ENCODE measurements at places on chromosomes 13 and 19. TPM values are rescaled to one million over a fixed set of nuclear protein-coding genes. Genes with fewer than 3 reads are reported as not detected.

GRCh38 chr19:52518646-52519045, 8.8 kb upstream of the ZNF808 start:
- H3K27me3 ChIP-seq: no peaks in the 10 kb centered on the region
- no peak overlapping the region for H3K27ac ChIP-seq
- H3K4me1 ChIP-seq: no peaks in the 10 kb centered on the region
- H3K4me3 ChIP-seq: no peak overlapping the region
- no peaks in the 10 kb centered on the region for H3K36me3 ChIP-seq

GRCh38 chr19:41646589-41647204, 19.8 kb upstream of the CEACAM4 start:
- no peak overlapping the region for H3K27ac ChIP-seq
- no peaks in the 10 kb centered on the region for H3K36me3 ChIP-seq
- H3K27me3 ChIP-seq: peaks cover 2% of the 10 kb centered on the region
- H3K4me1 ChIP-seq: no peaks in the 10 kb centered on the region
- no peak for DNase-seq
- H3K4me3 ChIP-seq: no peak overlapping the region

DNA sequence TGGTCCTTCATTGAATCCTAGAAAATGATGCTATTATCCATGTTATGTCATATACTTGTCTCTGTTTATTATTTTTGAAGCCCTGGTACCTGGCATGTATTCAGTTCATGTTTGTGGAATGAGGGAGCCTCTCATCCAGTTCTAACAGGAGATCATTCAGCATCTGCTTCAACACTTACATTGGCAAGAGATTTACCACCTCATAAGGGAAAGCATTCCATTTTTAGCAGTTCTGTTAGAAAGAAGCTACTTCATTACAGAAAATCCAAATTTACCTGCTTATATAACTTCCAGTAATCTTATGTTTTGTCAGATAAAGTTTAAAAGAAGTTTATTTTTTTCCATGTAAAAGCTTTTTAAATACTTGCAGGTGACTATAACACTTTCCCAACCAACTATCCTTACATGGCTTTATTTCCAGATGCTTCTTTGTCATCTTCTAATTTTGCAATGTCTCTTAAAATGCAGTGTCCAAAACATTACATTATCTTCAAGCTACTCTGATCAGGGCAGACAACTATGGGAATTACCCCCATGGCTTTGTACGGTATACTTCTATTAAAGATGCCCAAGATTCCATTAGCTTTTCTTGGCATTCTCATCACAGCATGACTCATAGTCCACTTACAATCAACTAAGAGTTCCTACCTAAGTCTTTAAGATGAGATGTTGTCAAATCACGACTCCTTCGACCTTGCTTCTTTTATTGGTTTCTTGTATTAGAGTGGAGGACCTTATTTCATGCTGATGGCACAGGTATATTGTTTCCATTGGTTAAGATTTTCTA, 262.1 kb downstream of the PCDH9 start:
- H3K4me1 ChIP-seq: peaks cover 4% of the 10 kb centered on the region
- no peak overlapping the region for H3K4me3 ChIP-seq
- H3K36me3 ChIP-seq: no peaks in the 10 kb centered on the region
- H3K27me3 ChIP-seq: no peaks in the 10 kb centered on the region
- DNase-seq: no peak

- no peaks in the 10 kb centered on the region for H3K27me3 ChIP-seq
- DNase-seq: no peak
- peaks cover 18% of the 10 kb centered on the region for H3K36me3 ChIP-seq
- H3K4me3 ChIP-seq: no peak overlapping the region
These were observed 1.2 kb upstream of the ZFP36 start for GRCh38 chr19:39405261-39405957.

DNA sequence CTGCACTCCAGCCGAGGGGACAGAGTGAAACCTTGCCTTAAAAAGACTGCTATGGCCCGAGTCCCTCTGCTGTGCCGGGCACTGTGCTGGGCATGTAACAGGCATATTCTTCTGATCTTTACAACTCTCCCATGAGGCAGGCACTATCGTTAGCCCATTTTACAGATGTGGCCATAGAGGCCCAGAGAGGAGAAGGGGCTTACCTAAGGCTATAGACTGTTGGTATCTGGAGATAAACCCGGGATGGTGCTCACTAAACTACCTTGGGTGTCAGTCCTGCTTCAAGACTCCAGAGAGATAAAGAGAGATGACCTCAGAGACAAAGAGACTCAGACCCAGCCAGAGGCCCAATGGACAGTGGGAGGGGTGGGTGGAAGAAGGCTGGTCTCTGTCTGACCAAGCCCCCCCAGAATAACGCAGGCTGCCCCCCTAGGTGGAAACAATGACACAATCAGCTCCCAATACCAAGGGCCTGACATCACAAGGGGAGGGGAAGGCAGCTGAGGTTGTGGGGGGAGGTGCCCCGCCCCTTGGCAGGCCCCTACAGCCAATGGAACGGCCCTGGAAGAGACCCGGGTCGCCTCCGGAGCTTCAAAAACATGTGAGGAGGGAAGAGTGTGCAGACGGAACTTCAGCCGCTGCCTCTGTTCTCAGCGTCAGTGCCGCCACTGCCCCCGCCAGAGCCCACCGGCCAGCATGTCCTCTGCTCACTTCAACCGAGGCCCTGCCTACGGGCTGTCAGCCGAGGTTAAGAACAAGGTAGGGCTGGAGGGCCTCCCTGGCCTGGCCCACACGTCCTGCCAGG, at the start of gene CNN1:
TSS of gene CNN1 (plus strand) at position 620 of the 805 bp plus-strand sequence. CDS start at position 697, 77 bp downstream.
- H3K27me3 ChIP-seq: no peaks in the 10 kb centered on the region
- H3K4me3 ChIP-seq: peak within 1 kb of the TSS; percentile 29
- peak; percentile 76 for DNase-seq
- H3K36me3 ChIP-seq: no peaks in the 10 kb centered on the region
- H3K4me1 ChIP-seq: peaks cover 40% of the 10 kb centered on the region

DNA sequence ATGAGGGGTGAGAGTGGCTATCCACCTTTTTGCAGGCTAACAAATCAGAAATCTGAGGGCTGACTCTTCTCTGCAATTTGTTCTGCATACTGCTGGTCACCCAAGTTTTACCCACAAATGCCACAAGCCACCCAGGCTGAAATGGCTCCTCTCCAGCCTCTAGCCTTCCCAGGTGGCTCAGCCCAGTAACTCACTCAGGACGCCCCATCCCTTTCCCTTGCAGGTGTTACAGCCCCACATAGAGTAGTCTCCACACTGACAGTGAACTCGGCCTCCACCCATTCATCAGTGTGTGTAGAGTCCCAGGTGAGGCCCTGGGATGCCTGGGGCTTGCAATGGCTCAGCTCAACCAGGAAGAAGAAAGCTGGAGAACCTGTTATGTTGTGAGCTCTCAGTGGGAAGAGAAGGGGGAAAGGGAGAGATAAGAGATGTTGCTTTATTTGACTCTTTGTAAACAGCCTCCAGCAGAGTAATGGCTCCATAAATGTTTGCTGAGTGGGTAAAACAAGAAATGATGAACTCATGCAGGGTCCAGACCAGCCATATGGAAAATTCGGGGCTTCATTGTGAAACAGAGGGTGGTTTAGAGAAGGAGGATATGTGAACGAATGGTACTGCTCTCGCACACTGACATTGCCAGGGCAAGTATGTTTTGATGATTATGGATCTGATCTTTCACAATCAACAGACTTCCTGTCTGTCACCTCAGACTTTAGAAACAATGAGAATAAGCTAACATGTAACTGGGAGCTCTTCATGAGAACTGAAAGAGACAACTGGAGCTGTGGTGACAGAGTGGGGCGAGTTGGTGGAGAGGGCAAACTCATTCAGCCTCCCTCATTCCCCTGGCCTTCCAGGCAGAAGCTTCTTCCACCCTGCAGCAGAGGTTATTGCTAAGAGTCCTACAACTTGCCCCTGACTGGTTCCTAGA, 74.2 kb upstream of the RFC3 start:
- H3K27ac ChIP-seq: no peak overlapping the region
- no peak for DNase-seq
- no peaks in the 10 kb centered on the region for H3K27me3 ChIP-seq
- H3K36me3 ChIP-seq: no peaks in the 10 kb centered on the region

DNA sequence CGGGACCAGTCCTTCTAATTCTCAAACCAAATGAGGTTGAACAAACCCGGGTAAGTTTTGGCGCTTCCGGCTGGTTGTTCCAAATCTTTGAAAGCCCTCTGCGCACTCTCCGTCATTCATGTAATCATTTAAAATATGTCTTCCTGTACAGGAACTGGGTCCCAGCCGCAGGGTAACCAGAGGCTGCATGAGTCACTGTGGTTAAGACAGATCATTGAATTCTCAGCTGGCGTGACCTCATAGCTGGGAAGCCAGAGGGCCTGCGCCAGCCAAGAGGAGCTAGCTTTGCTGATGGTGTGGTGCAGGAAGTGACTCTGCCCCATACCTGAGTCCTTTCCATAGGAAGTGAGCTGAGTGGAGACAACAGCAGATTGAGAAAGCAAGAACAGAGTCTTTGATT, 135.2 kb downstream of the TSHZ3 start:
- H3K27ac ChIP-seq: peak overlapping the region; percentile 89
- peaks cover 25% of the 10 kb centered on the region for H3K4me1 ChIP-seq
- DNase-seq: peak; percentile 98
- H3K36me3 ChIP-seq: no peaks in the 10 kb centered on the region

GRCh38 chr19:51531349-51532315, at the start of gene SIGLEC6:
SIGLEC6 (minus strand) TSS chr19:51531670; CDS start chr19:51531648, 22 bp downstream.
- no peaks in the 10 kb centered on the region for H3K4me1 ChIP-seq
- no peak within 1 kb of the TSS for H3K27ac ChIP-seq
- DNase-seq: no peak
- H3K4me3 ChIP-seq: no peak within 1 kb of the TSS
- H3K27me3 ChIP-seq: 0 out of 2 replicates have a peak, but pooled peaks cover 2% of the 10 kb centered on the region
- H3K36me3 ChIP-seq: no peaks in the 10 kb centered on the region

GRCh38 chr19:33662391-33663092, 40.8 kb downstream of the CHST8 start:
- H3K27me3 ChIP-seq: peaks cover 12% of the 10 kb centered on the region
- peak; percentile 22 for DNase-seq
- no peaks in the 10 kb centered on the region for H3K36me3 ChIP-seq
- H3K27ac ChIP-seq: no peak overlapping the region

- H3K27me3 ChIP-seq: no peaks in the 10 kb centered on the region
- H3K27ac ChIP-seq: no peak overlapping the region
- DNase-seq: no peak
- no peaks in the 10 kb centered on the region for H3K36me3 ChIP-seq
- H3K4me3 ChIP-seq: no peak overlapping the region
- no peaks in the 10 kb centered on the region for H3K4me1 ChIP-seq
These were observed 139.9 kb downstream of the ZAR1L start for GRCh38 chr13:32175307-32175706.

DNA sequence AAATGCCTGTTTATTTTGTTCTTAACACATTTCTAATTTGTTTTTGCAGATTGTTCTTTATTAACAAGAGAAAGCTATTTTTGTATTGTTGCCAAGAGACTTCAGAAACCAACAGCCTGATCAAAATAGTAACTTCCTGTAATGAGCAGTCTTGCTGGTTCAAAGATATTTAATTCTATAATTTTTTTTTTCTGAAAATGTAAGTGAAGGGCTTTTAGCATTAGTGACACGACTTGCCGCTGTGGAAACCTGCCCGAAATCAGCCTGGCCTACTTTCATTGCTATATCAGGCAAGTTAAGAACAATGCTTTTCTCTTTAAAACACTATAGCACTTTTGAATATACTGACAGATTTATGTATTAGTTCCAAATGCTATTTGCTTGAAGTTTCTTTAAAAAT, 374.3 kb downstream of the EFNB2 start:
- H3K27me3 ChIP-seq: no peaks in the 10 kb centered on the region
- H3K27ac ChIP-seq: no peak overlapping the region
- no peaks in the 10 kb centered on the region for H3K36me3 ChIP-seq
- H3K4me3 ChIP-seq: no peak overlapping the region
- DNase-seq: no peak

GRCh38 chr13:38685431-38685830, 1.4 kb upstream of the FREM2 start:
- H3K4me1 ChIP-seq: no peaks in the 10 kb centered on the region
- H3K27ac ChIP-seq: no peak overlapping the region
- no peaks in the 10 kb centered on the region for H3K36me3 ChIP-seq

DNA sequence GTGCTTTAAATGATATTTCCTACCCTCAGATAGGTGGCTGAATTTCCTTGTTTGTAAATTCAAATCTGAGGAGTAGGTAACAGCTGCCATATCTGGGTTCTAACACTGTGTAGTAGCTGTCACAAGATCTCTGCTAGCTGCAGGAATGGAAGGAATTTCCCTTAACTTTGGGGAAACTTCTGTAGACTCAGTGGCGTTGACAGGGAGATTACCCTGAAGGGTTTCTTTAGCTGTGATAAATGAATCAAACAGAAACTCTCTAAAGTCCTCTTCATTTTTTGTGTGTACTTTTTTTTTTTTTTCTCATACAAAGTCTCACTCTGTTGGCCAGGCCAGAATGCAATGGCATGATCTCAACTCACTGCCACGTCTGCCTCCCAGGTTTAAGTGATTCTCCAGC, 5.3 kb upstream of the EPSTI1 start:
- peaks cover 28% of the 10 kb centered on the region for H3K4me1 ChIP-seq
- DNase-seq: no peak
- no peak overlapping the region for H3K4me3 ChIP-seq

DNA sequence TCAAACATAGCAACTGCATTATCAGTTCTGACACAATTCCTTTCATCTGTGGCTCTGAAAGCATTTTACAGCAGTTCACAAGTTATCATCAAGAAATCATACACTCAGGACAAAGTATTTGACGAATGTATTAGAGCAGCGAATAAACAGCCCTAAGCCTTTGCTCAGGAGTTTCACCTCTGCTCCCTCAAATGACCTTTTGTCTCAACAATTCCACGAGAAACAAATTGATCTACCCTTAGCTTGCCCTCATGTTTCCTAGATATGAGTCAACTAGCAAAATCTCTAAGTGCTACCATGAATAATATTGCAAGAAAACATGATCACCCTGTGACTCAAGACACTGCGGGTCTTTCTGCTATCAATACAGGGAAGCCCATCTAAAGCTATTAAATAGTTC, 396.1 kb downstream of the EFNB2 start:
- H3K36me3 ChIP-seq: no peaks in the 10 kb centered on the region
- no peak overlapping the region for H3K4me3 ChIP-seq
- H3K27ac ChIP-seq: no peak overlapping the region
- DNase-seq: no peak
- H3K4me1 ChIP-seq: no peaks in the 10 kb centered on the region

GRCh38 chr19:50663482-50663790, 14.2 kb downstream of the C19orf81 start:
- H3K36me3 ChIP-seq: no peaks in the 10 kb centered on the region
- peaks cover 47% of the 10 kb centered on the region for H3K27me3 ChIP-seq
- no peaks in the 10 kb centered on the region for H3K4me1 ChIP-seq

GRCh38 chr19:54661846-54662481, 821 bp upstream of the LILRB4 start:
- no peaks in the 10 kb centered on the region for H3K36me3 ChIP-seq
- no peak overlapping the region for H3K27ac ChIP-seq
- H3K27me3 ChIP-seq: no peaks in the 10 kb centered on the region
- DNase-seq: no peak
- no peaks in the 10 kb centered on the region for H3K4me1 ChIP-seq

Gene FUT2
- not detected for total RNA-seq

Gene PTPRH
- 2.0 TPM for total RNA-seq

Gene ZIC2
- total RNA-seq: 0.32 TPM

Gene CYSLTR2
- total RNA-seq: not detected

Gene TEX101
- not detected for total RNA-seq

Gene OVOL3
- not detected for total RNA-seq

Gene FFAR3
- total RNA-seq: not detected

Gene ATXN8OS
- not detected for total RNA-seq

Gene CGB5
- total RNA-seq: not detected

Gene ADAMTS10
- total RNA-seq: 6.3 TPM
